ENCODE measurements at places on chromosomes 4 and X.

DNA sequence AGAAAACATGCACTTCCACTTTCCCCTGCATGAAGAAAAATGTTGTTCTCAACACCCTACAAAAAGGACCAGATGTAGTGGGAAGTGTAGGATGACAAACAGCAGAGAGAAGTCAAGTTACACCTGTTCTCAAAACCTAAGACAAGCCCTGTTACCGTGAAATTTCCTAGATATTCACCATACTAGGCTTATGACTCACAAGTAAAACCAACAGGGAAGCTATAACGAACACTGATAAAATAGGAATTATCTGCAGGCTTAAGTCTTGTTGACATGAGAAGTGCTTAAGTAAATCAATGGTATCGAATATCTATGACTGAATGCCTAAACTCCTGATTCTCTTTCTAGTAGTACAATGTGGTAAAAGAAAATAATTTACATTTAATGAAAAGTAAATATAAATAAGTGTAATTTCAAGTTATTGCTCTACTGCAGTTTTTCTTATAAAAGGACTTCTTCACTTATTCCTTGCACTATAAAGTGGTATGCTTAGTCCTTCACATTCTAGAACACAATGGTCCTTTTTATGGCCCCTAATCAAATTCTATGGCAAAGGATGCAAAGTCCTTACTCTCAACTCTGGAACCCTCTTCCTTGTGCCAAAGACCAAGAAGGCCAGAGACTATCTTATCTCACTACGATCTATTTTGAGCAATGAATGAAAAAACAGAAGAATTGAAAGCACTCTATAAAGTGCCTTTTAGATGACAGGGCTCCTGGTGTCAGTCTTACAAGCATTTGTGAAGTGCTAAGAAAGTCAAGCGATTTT lies 19.6 kb downstream of the AP1S2 start:
- no peak for DNase-seq

DNA sequence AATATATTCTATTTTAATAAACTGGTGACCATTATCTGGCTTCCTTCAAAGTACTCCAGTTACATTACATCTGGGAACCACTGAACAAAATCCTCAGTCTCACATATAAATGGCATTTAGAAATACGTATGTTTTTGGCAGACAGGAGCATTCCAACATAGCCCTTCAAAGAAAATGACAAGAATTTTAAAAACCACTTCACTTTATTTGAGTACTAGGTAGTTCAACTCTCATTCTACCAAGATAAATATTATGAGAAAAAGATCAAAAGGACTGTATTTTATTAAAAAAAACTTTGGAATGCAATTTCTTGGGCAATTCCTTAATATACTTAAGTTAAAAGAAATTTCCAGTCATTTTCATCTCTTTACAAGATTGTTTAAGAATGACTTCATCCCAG lies 17.6 kb downstream of the TNIP3 start:
- DNase-seq = no peak

GRCh38 chrX:22399437-22400192 lies 126.9 kb downstream of the CBLL2 start:
- DNase-seq = no peak

DNA sequence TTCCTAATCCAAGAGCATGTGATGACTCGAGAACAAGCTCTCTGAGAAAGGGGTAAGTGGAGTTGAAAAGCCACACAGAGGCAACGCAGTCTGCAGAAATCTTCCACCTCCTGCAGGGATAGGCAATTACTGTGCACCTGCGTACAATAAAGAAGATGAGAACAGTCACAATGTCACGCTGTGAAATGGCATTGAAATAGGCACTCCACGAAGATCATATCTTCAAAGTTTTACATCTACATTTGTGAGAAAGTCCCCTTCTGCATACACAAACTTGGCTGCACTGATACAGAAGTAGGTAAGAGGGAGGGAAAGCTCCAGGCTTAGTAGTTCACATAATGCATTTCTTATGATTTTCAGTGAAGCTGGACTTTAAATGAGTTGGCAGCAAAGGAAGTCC lies 27.1 kb downstream of the DDX60L start:
- no peak for DNase-seq

- DNase-seq = no peak
Measured at GRCh38 chrX:31580227-31580626, 508.4 kb upstream of the FTHL17 start.

Data from right forelimb (tissue), 1 donor.